ENCODE measurements at places on chromosomes 3 and 15.

GRCh38 chr15:42848846-42849245 is 71.7 kb downstream of the TTBK2 start:
- DNase-seq, result no peak

DNA sequence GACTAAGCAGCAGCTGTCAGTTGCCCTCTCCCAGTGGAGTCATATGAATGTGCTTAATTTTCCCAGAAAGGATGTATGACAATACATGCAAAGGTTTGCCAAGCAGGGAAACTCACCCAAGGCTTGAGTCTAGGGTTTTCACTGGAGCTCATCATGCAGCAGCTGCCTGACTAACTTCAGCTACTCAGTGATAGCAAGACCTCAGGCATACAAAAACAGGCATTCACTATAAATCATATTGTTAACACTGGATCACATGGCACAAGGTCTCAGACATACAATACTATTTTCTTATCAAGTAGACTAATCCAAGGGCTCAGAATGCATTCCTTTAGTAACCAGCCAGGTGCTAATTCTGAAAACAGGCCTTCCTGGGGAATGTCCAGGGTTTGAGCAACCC is 85.0 kb upstream of the STAC start:
- DNase-seq, result no peak

GRCh38 chr3:197458179-197458707 is 97.5 kb downstream of the BDH1 start:
- DNase-seq, result no peak

DNA sequence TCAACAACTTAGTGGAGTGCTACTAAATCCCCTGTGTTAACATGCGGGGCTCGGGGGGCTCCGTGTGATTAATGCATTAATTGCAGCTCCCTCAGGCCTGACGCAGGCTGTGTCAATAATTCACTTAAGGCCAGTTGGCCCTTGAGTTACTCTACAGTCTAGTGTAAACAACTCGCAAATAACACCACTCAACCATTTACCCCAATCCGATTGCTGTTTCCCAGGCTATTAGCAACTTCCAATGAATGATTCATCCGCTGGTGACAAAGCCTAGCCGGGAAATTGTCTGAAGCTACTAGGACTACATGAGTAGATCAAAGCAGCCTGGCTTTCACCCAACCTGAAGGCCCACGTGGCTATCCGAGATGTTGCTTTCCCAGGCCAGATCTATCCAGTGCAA is 121.3 kb upstream of the SOX14 start:
- no peak for DNase-seq

DNA sequence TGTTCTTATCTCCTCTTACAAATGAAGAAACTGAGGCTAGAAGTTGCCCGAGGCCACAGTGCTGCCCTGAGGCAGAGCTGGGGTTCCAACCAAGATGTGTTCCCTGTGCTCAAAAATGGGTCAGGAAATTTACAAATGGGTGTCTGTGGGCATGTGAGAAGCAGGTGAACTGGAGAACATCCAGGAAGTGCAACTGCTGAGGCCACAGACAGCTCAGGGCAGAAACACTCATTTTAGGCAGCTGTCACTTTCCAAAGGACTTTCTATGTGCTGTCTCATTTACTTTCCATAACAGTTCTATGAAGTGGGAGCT is 47.2 kb upstream of the ATP2B2 start:
- no peak for DNase-seq

- DNase-seq, result no peak
Observed at GRCh38 chr3:186985661-186986364, 55.5 kb downstream of the ST6GAL1 start.

DNA sequence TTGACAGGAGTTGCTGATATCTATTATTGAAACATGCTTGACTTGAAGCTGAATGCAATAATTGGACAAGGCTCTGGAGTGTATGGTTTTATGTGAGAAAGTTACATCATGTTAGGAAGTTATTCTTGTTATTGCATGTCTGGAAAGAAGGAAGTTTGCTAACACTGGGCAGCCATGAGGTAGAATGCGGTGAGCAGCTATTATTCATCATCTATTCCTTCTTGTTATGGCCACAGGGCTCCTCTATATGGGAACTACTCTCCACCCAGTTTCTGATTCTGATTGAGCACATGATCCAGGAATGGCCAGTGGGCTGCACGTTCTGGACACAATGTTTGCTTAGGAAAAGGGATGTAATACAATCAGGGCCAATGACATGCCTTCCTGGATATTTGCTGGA is 37.8 kb upstream of the SCN5A start:
- no peak for DNase-seq

DNA sequence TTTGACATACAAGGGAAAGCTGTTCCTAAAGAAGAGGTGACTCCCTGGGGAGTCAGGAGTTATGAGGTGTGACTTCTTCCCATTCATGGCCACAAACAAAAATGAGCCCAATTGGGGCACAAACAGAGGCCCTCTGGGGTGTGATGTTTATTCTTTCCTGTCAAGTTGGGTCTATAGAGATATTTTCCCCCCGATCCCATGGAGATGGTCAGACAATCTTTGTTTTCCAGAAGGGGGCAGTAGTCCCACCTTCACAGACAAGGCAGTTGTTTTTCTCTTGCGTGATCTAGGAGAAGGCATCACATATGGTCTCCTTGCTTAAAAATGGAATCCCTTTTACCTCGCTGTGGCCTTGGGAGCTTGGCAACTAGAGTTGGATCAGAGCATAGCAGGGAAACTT is 110.3 kb downstream of the MFSD1 start:
- DNase-seq, result peak; percentile 61

- no peak for DNase-seq
Observed at GRCh38 chr15:35170207-35170606, 85.1 kb upstream of the NANOGP8 start.

- DNase-seq, result no peak
Observed at GRCh38 chr3:102573483-102574028, 138.7 kb downstream of the ZPLD1 start.

DNA sequence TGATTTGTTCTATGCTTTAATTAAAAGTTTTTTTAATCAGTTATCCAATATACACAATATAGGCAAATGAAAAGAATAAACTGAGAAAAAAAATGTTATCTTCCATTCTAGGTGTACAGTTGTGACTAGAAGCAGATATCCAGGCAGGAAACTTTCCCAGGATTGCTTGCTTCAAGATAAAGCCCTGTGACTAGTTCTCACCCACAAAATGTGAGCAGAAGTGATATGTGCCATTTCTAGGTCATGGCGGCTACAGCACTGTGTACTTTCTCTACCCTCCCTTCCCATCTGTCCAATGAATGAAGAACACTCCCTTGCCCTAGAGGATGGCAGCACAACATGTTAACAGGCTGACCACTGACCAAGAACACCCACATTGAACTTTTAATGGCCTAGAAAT is 110.5 kb upstream of the STT3B start:
- DNase-seq, result no peak

DNA sequence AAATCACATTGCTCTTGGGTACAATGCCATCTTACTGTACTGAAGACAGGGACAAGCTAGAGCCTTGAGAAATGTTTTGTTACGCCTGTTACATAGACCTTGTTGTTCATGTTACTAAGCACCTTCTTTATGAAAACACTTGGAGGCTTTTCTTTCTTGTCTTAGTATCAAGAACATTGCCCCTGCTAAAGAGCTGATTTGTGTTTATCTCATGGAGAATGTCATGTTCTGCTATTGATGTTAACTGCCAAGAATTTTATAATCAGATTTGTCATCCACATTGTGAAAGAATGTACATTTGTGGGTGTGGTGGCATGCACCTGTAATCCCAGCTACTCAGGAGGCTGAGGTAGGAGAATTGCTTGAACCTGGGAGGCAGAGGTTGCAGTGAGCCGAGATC is 431.3 kb upstream of the MDFIC2 start:
- no peak for DNase-seq

GRCh38 chr15:26867200-26868007 is 542 bp downstream of the GABRA5 start:
- no peak for DNase-seq

DNA sequence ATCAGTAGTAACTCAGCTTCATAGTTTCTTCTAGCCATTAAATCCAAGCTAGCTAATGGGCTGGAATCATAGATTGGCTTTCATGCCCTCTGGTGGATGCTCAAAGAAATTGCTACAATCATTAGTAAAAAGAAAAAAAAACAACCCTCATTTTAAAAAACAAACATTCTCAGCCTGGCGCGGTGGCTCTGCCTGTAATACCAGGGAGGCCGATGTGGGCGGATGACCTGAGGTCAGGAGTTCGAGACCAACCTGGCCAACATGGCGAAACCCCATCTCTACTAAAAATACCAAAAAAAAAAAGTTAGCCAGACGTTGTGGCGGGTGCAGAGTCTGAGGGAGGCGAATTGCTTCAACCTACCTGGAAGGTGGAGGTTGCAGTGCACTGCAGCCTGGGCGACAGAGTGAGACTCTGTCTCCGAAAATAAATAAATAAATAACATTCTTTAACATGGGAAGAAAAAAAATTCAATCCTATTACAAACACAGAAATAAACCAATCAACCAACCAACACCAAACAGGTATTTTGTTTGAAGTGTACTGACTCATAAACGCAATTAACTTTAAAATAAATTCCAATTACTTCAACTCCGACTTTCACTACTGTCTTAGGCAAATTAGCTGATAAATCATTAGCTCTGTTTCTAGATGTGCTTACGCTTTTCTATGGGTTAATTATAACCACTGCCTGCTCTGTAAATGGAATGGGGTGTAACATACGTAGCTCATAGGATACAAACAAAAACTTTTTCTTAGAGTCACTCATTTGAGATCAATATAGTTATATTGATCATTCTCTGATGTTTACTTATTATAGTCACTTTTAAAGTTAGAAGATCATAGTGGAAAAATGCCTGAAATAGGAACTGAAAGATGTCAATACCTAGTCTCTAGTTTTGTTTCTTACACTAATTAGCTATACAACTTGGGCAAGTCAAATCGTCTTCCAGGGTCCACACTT is 24.9 kb downstream of the TMEM207 start:
- peak; percentile 88 for DNase-seq

DNA sequence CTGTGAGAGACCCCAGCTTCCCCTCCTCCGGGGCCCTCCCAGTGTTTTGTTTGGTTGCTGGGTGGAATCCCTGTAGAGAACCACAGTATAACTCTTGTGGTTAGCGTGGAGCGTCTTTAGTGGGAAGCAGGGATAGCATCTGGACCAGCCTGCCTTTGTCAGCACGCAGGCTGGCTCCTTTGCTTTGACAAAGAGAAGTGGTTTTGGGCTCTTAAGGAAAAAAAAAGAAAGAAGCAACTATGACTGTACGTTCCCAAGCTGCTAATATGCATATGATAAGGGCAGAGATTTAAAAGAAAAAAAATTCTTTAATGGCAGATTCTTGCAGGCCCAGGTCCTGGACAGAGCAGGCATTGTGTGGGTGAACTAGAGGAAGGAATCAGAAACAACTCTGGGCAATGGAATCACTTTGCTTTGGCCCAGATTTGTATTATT is 340.8 kb upstream of the CTDSPL start:
- no peak for DNase-seq

GRCh38 chr3:129535075-129535474 is 6.6 kb downstream of the RHO start:
- no peak for DNase-seq

DNA sequence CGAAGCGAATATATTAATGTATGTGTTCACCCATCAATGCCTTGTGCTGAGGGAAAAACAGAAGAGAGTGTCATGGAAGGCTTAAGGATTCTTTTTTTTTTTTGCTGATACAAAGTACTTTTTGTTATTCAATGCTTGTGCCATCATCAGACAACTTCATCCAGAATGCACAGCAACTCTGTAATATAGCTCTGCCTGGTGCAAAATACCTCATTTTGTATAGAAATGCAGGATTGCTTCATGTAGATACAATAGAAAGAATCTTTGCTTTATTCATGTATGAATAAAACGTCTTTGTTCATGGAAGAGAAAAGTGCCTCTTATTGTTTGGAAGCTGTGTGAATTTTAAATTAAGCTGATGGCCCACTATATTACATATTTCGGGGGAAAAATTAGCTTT is 62.9 kb downstream of the SH3GL3 start:
- DNase-seq, result no peak

DNA sequence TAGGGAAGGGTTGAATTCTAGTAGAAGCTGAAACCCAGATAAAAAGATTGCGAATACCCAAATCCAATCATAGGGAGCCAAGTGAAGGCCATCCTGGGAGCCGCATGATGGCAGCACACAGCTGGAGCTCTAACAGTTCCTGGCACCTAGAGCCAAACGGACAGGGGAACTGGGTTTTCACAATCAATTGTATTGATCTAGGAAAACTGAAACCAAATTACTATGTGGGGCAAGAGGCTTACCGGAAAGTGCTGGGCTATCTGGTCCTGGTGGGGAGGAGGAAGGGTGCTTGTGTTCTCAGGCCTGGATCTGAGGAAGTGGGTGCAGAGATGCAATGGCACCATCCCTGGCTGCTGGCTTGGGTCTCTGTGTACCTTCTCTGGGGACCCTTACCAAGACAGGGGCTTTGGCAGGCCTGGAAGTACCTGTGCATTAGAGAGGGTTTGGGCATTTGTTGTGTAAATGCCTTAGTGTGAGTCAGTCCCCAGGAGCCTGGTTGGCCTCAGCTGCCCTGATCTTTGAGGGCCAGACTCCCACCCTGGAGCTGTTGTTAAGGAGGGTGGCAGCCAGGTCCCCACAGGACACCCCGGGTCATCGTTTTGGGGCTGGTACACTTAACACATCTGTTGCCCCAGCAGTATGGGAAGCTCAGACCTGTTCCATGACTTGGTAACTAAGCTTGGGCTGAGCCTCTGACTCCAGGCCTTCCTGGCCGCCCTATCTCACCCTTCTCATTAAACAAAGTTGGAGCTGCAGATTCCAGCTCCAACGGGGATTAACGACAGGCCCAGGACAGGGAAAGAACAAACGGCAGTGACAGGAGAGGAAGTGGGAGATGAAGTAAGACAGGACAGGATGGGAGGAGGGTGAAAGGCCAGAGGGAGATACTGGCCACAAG is 8.9 kb upstream of the FURIN start:
- no peak for DNase-seq

DNA sequence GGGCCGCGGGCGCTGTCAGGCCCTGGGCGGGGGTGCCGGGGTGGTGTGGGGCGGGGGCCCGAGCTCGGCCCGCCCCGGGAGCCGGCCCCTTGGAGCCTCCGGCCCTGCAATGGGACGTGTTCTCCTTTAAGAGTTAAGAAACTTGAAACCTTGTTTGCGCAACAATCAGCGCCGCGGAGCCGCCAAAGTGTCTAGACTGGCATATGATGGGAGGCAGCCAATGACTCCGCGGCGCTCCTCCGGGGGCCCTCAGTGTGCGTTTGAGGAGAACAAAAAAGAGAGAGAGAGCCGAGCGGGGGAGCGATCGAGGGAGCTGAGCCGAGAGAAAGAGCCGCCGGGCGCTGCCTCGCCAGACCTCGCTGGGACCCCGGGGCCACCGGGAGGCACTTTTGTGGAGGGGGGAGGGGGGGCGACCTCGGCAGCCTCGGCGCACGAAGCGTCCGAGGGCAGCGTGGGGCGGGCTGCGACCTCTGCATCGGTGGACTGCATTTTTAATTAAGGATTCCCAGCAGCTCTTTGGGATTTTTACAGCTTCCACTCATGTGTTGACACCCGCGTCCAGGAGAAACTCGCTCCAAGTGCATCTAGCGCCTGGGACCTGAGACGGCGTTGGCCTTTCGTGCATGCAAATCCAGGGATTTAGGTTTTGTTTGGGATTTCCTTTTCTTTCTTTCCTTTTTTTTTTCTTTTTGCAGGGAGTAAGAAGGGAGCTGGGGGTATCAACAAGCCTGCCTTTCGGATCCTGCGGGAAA is at the start of gene SMAD6:
Gene SMAD6 (plus strand): TSS at position 202 of the 752 bp plus-strand sequence. CDS start 1,023 bp downstream, outside the sequence.
- peak; percentile 77 for DNase-seq
